HFFc6 (cell line): ENCODE measurements at places on chromosomes 13 and 19. TPM values are rescaled to one million over a fixed set of nuclear protein-coding genes. Genes with fewer than 3 reads are reported as not detected.

Gene ADAMTSL5
- total RNA-seq = 14.6 to 18.4 TPM (median 17.9 TPM) in 3 replicates

Gene ZNF285
- total RNA-seq = 1.6 to 2.3 TPM (median 2.0 TPM) in 3 replicates

Gene PRKCG
- 0.20 TPM in 1 of 3 replicates, not detected in the others for total RNA-seq

Gene SSBP4
- total RNA-seq = 76.4 to 89.9 TPM (median 78.7 TPM) in 3 replicates

Gene CGB3
- total RNA-seq = 0.30 TPM in 1 of 3 replicates, not detected in the others

Gene OR7D2
- total RNA-seq = not detected in 3 replicates

Gene SHD
- not detected in 3 replicates for total RNA-seq

Gene KDELR1
- total RNA-seq = 354 and 425 TPM in 2 replicates

Gene CERS1
- total RNA-seq = 1.4 to 3.1 TPM (median 2.2 TPM) in 3 replicates

Gene TNFRSF19
- 6.1 to 10.1 TPM (median 6.5 TPM) in 3 replicates for total RNA-seq

- DNase-seq = no peak
These were observed 513.8 kb upstream of the KLF12 start for GRCh38 chr13:74647991-74648390.

- DNase-seq = peak; percentile 23
These were observed 971 bp upstream of the ANKRD10 start for GRCh38 chr13:110915874-110916206.

GRCh38 chr13:37225414-37226070, 120.1 kb upstream of the CSNK1A1L start:
- peak; percentile 47 for DNase-seq

GRCh38 chr13:48818495-48819356, 157.0 kb upstream of the FNDC3A start:
- peak; percentile 96 for DNase-seq

DNA sequence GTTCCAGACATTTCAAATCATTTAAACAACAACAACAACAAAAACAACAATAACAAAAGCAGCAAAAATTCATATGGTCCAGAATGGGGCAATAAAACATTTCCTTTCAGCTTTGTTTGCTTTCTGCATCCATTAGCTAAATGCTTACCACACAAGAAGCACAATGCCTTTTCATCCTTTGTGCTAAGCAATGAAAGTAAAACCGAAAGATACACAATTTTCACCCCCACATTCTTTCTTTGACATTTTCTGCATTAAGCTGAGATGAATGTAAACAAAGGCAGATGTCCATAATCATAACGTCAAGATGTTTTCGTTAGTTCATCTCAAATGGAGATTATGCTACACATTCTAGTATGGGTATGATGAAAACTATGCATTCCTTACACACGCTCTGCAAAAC, 568.5 kb downstream of the SLITRK6 start:
- no peak for DNase-seq

DNA sequence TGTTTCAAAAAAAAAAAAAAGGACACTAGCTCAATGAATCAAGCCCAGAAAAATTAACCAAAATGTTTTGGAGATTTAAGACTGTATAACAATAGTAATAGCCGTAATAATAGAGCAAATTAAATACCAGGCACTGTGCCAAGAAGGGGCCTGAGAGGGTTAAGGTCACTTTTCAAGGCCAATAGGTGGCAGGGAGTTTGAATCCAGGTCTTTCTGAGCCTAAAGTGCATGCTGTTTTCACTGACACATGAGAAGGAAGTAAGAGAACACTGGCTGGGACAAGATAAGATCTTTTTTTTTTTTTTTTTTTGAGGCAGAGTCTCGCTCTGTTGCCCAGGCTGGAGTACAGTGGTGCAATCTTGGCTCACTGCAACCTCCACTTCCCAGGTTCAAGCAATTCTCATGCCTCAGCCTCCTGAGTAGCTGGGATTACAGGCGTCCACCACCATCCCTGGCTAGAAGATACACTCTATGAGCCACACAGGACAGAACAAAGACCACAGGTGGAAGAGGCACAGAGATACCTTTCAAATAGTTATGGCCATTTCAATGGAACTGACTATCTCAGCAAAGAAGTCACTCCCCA, 7.7 kb downstream of the FFAR2 start:
- no peak for DNase-seq

- no peak for DNase-seq
These were observed 20.2 kb downstream of the KLK5 start for GRCh38 chr19:50932690-50933083.

- no peak for DNase-seq
These were observed 48.6 kb upstream of the POSTN start for GRCh38 chr13:37647031-37647650.

- peak; percentile 82 for DNase-seq
These were observed 1.0 kb upstream of the UBE2M start for GRCh38 chr19:58559275-58560006.

DNA sequence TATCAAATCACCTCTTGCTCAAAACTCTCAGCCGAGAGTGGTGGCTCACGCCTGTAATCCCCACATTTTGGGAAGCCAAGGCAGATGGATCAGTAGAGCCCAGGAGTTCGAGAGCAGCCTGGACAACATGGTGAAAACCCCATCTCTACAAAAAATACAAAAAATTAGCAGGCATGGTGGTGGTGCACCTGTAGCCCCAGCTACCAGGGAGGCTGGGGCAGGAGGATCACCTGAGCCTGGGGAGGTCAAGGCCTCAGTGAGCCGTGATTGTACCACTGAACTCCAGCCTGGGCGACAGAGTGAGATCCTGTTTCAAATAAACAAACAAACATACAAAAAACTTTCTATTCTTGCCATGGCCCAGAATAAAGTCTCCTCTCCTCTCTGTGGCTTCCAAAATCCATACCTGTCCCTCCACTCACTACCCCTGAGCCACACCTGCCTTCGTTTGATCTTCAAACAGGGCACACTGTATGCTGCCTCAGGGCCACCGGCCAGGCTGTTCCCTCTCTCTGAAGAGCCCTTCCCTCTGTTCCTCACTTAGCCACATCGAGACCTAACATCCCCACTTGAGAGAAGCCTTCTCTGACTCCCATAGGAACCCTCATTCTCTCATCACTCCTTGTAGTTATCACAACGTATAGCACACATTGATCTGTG, 6.3 kb downstream of the LGI4 start:
- no peak for DNase-seq

GRCh38 chr19:1866693-1867348, 3.4 kb upstream of the KLF16 start:
- no peak for DNase-seq

GRCh38 chr13:75959861-75960481, 323.8 kb downstream of the LMO7 start:
- no peak for DNase-seq

GRCh38 chr19:20318616-20319015, 151.6 kb downstream of the ZNF486 start:
- no peak for DNase-seq

DNA sequence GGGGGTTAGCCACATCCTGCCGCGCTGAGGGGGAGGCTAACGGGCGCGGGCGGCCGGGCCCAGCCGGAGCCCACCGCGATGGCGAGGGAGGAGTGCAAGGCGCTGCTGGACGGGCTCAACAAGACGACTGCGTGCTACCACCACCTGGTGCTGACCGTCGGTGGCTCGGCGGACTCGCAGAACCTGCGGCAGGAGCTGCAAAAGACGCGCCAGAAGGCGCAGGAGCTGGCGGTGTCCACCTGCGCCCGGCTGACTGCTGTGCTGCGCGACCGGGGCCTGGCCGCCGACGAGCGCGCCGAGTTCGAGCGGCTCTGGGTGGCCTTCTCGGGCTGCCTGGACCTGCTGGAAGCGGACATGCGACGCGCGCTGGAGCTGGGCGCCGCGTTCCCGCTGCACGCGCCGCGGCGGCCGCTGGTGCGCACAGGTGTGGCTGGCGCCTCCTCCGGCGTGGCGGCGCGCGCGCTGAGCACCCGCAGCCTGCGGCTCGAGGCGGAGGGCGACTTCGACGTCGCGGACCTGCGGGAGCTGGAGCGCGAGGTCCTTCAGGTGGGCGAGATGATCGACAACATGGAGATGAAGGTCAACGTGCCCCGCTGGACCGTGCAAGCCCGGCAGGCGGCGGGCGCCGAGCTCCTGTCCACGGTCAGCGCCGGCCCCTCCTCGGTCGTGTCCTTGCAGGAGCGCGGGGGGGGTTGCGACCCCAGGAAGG, 692 bp downstream of the RGS9BP start:
- no peak for DNase-seq

- DNase-seq = peak; percentile 23
These were observed 2.0 kb downstream of the SPART start for GRCh38 chr13:36344173-36344572.

DNA sequence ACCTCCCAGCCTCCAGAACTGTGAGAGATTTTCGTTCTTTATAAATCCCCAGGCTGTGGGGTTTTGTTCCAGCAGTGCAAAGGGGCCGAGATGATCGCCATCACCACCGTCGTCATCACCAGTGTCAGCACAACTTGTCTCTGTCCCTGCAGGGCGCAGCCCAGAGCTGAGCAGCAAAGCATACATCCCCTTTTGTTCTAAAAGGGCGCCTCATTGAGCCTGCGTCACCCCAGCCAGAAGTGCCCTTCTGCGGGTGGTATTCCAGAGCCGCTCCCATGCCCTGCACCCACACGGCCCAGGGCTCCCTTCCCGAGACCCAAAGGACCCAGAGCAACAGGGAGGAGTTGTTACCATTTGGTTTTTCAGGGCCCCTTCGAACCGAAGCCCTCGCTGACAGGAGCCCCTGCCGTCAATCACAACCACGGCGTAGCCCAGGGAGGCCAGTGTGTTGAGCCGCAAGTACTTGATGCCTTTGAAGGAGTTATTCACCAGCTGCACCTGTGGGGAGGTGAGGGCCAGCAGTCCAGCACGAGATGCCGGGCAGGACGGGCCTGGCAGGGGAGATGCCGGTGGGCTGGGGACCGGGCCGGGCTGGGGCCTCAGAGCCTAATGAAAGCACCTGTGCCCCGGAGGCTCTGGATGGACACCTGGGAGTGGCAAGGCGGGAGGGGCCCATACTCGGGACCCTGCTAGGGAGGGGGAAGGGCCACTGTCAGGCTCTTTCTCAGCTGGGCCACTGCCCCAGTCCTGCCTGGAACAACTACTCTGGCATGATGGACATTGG, 14.4 kb upstream of the MYDGF start:
- no peak for DNase-seq

GRCh38 chr19:12984143-12984627, 11.1 kb upstream of the NFIX start:
- no peak for DNase-seq

DNA sequence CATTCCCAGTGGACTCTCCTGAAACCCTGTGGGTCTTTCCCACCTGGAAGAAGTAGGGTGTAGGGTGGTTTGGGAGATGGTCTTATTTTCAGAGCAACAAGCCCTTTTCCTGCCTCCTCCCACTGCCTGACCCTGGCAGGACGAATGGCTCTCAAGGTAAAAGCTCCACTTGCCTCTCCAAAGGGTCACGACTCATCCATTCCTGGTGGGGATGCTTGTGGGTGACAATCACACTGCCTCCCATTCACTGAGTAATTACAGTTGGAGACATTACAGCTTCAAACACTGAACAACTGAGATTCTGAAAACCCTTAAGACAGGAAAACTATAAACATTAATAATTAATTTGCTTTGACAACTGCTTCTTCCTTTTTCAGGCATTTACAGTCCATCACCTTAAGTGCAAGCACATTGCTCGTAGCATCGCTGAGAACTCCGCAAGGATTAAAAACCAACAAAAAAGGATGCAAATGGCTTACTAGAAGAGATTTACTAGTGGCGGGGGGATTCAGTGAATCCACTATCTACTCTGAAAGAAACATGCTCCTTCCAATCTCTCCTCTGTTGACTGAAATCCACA, 199.6 kb upstream of the IRS2 start:
- DNase-seq = no peak

GRCh38 chr13:113426591-113426986, 26.7 kb downstream of the ADPRHL1 start:
- no peak for DNase-seq

- no peak for DNase-seq
These were observed 14.0 kb downstream of the DPP9 start for GRCh38 chr19:4709440-4710280.

DNA sequence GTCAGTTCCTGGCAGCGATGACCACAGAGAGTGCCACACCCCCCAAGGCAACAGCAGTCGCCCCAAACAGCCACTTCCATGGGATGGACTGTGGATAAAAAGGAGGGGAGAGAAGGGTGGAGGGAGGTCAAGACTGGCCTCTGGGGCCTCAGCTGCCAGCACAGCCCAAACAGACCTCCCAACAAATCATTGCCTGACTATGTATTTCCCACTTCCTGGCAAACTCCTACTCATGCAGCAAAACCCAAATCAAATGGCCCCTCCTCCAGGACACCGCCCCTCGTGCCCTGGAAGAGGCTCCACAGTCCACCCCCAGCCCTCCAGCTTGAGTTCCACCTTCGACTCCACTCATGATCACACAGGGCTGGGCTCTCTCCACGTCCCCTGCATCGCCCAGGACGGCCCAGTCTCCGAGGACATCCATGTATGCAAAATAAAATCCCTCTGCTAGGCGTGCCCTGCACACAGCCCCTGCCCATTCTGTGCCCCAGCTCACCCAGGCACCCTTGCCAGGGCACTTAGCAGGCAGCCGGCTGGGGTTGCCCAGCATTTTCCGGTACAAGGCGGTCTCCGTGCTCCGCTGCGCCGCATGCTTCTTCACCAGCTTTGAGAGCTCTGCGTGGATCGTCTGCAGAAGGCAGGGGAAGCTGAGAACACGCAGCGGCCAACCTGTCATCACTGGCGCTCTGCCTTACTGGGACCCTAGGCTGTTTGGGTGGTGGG, 10.5 kb upstream of the ELL start:
- DNase-seq = no peak
